ENCODE measurements at places on chromosomes 5 and 9.

DNA sequence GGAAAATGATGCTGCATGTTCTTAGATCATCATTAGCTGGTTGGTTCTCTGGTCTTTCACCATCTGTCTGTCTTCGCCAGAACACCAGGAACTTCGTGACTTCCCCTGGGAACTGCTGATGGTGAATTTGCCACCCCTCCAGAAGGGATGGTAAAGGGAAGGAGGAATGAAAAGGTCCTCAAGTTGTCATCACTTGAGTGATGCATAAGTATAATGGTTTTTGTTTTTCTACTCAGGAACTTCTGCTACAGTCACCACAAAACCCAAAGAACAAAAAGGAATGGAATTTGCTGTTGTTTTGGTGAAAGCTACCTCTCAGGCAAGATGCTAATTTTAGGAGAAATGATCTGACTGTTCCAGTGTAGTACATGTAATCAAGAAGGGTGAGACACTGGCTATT, 328.4 kb downstream of the ARHGEF28 start:
- no peak for DNase-seq

DNA sequence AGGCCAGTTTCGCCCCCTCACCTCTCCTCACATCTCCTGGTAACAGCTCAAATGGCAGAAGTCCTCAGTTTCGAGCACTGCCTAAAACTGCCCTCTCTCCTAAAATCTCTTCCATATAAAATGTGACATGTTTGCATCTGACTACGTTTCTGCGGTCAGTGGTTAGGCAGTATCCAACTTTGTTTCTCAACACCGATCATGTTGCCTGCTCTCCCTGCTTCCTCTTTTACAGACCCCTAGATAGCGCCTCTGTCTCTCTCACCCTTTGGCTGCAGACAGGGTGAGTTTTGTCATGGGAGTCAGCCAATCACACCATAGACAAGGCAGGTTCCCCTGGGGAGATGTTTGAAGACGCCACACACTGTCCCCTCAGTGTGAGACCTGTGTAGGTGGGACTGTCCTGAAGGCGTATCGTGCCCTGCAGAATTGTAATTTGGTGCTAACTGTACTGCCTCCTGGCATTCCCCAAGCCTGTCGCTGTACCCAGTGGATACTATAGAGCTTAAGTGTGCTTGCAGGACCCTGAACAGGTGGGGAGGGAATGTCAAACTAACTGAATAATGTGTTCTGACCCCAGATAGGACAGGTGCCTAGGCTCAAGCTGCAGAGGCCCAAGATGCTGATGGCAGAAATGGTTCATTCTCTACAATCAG, 1.1 kb downstream of the HEXB start:
- DNase-seq = no peak

DNA sequence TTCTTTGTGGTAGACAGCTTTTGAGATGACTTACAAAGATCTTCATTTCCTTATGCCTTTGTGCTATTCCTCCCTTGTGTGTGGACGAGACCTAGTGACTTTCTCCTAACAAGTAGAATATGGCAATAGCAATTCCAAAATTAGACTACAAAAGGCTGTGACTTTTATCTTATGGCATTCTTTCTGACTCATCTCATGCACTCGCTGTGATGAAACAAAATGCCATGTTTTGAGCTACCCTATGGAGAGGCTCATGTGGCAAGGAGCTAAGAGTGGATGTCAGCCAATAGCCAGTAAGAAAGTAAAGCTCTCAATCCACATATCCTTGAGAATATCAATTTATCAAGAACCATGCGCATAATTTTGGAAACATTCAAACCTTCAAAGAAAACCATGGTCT, 380.5 kb upstream of the SMC2 start:
- no peak for DNase-seq

- DNase-seq = no peak
Measured at GRCh38 chr5:126360467-126360866, 62.7 kb upstream of the GRAMD2B start.

DNA sequence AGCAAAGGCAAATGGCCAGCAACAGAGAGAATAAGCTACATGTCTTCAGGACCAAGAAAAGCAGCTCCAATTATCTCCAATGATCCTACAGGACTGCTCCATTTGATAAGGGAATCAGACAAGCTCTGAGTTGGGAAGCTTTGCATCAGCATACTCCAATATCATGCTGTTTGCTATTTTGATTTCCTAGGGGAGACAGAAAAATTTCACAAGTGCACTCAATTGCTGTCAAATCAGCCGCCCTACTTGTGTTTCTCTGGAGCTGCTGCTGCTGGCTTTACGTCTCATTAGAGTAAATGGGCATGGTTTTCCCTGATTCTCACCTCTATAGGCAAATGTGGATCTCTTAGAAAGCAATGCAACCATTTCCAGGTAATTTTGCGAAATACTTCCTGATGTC, 201.7 kb downstream of the PRELID2 start:
- no peak for DNase-seq

GRCh38 chr5:111869681-111870080, 112.7 kb upstream of the NREP start:
- DNase-seq = no peak

DNA sequence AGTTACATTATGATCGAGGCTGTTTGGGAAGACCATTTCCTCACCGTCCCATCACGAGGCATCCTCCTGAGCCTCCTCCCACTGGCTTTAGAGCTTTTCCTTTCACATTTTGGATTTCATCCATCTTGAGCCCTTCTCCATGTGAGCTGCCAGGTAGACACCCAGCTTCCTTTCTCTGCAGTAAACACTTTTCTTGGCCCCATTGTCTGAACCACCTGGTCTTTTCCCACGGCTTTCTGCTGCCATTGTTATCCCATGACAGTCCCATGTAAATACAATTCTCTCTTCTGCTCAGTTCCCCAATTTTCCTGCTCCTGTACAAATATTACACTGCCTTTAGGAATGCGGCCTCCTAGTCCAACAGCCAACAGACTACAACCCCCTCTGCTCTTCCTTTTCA, 24.1 kb downstream of the UBE2QL1 start:
- no peak for DNase-seq

GRCh38 chr5:172789687-172790495, 18.9 kb upstream of the DUSP1 start:
- DNase-seq = no peak

DNA sequence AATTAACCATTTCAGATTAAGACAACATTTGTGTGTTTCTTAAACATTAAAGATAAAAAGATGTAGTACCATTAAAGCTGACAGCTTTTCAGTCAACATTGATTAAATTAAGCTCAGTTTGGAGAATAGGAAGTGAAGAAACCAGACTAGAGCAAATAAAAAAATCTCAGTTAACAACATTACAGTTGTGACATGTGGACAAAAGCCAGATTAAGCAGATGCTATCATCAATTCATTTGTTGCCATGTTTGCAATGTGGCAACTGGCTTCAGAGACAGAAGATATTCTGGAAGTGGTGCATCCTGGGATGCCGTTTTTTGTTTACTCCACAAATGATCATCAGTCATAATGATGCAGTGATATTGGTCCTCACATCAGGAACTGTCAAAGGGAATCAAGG, 70.3 kb upstream of the CNTLN start:
- no peak for DNase-seq

DNA sequence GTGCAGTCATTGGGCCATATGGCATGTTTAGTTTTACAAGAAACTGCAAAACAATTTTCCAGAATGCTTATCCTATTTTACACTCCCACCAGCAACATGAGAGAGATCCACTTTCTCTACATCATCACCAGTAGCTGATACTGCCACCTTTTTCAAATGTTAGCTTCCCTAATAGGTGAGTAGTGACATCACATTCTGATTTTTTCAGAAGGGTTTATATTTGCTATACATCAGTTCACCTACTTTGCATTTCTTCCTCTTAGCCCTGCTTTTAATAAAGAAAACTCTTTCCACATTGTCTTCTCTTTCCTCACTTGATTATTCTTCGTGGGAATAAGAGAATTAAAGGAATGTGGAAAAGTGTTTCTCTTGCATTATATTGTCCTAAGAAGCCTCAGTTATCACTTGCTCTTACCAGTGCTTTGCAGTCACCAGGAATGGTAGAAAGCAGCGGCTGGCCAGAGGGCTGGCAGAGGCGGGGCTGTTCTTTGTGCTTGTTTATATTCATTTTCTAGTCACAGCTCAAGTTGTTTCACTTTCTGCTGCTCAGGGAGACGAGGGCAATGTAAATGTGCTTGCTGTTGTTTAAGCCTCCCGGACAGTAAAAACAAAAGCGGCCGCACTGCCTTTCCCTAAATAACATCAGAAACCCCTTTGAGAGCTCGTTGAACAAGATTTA, 164.8 kb downstream of the HSD17B3 start:
- DNase-seq = peak; percentile 64

- peak; percentile 16 for DNase-seq
Measured at GRCh38 chr9:36728651-36729520, 156.2 kb downstream of the MELK start.

- no peak for DNase-seq
Measured at GRCh38 chr5:142427015-142427364, 102.2 kb upstream of the SPRY4 start.

DNA sequence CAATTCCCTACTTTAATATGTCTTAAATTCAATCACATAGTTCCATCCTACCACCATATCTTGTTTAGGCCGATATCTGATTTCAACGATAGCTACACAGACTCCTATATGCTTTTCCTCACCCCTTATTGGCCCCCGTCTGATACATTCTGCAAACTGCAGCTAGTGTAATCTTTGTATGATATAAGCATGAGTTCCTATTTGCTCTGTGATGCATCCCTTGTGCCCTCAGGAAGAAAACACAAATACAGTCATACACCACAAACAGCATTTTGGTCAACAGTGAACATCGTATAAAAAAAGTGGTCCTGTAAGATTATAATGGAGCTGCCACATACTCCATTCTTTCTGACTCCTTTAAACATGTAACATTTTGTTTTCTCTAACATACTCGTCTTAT, 837.8 kb upstream of the CDH6 start:
- DNase-seq = no peak

DNA sequence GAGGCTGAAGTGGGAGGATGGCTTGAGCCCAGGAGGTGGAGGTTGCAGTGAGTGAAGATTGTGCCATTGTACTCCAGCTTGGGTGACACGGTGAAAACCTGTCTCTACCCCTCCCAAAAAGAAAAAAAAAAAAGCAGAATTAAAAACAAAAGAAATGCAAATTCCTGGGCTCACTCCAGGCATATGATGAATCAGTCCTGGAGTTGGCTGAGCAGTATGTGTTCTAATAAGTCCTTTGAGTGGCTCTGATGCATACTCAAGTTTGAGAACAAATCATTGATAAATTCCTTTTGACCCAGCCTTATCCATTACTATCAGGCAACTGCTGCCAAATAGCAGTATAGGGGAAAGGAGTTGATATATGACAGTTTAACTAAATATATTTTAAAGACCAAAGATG, 28.3 kb downstream of the UHRF2 start:
- no peak for DNase-seq

- no peak for DNase-seq
Measured at GRCh38 chr5:119655061-119655460, 25.7 kb downstream of the FAM170A start.

DNA sequence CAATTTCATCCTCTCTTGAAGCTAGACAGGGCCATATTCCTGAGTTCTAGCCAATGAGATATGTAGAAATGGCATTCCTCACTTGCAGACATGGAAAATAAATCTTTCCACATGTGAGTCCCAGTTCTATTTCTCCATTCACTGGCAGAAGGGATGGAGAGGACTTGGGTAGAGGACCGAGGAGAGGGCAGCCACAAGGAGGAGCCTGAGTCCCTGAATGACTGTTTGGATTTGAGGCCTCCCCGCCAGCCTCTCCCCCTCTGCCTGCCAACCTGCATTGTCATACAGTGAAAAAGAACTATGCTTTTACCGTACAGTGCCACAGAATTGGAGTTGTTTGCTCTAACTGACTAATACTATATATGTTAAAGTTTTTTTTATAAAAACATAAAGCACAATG, 583.0 kb upstream of the WWC1 start:
- DNase-seq = no peak

DNA sequence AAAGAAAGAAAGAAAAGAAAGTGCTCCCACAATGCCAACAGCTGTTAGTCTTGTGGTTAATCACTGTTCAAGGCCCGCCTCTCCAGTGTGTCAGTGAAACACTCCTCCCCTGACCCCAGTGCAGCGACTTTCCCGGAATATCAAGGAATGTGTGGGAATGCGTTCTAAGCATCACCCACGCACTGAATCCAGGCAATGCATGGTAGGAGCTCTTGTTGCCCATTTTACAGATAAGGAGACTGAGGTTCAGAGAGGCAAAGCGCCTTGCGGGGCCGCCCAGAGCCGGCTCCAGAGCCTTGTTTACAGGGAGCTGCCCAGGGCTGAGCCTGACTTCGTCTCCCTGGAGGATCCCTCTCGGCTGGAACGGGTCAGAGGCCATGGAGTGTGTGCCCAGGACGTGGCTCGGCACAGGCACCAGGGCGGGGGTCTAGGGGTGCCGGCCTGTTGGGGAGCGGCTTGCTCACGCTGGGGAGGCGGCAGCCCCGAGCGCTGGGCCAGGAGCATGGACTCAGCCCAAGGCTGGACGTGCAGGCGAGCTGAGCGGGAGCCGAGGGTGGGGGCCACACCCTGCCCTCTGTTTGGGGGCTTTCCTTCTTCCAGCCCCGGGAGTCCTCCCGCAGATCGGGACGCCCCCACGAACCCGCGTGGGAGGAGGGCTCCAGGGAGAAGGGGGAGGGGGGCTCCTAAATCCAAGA, 823 bp downstream of the ST6GALNAC6 start:
- no peak for DNase-seq

DNA sequence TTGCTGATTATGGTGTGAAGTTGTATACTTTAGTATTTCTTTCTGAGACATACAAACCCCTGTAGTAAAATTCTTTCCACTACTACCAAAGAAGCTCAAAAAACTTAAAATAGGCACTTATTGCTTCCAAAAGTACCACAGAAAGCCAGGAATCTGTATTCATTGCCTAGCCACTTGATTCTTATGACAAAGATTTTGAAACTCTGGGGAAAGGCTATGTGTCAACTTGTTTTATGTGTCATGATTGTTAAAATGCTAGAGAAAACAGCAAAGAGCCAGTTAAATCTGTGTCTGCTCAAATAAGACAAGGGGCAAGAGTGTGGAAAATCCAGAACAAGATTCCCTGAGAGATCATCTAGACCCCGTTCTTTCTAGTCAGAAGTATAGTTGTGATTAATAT, 6.0 kb downstream of the KIF2A start:
- DNase-seq = no peak

- DNase-seq = no peak
Measured at GRCh38 chr5:159184858-159185381, 24.4 kb downstream of the RNF145 start.

DNA sequence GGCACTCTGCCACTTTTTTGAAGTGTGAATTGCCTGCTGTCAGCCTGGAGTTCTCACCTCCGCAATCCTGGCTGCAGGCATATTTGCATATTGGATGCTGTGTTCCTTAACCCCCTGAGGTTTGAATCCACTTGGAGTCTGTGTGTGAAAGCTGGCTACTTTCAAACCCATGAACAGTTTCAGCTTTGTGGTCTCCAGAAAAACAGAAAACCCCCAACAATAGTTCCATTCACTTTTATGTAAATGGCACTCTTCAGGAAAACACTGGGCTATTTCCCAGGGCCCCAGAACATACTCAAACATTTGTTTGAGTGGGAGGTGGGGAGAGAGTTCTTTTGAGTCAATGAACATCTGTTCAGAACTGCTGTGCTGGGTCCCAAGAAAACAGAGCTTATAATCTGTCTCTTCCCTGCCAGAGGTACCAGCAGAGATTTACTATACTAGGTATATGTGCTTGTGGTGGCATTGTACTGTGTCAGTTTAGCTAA, 5.0 kb downstream of the NUDT2 start:
- no peak for DNase-seq

- no peak for DNase-seq
Measured at GRCh38 chr9:97933297-97933998, 4.5 kb downstream of the HEMGN start.

GRCh38 chr9:121075251-121076036, 689 bp downstream of the CNTRL start:
- DNase-seq = no peak
